ENCODE measurements at places on chromosomes 5 and 9. TPM values are rescaled to one million over a fixed set of nuclear protein-coding genes. Genes with fewer than 3 reads are reported as not detected.

KIAA1958 gene
- total RNA-seq, result 2.9 TPM

FCN2 gene
- total RNA-seq, result not detected

SLCO4C1 gene
- 0.09 TPM for total RNA-seq

DNA sequence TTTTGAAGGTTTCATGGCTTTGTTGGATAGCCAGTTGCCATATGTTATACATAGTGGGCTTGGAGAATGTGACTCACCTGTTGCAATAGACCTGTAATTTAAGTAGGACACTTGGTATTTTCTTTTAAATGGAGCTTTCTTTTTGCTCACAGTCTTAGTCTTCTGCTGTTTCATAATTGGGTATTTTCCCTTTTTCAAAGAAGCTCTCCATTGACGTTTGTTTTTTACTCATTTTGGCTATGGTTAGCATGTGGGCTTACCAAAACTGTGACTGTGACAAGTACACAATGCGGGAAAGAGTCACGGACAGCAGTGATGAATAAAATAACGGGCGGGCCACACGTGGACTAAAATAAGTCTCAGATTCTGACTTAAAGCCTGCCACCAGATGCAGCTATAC is 23.2 kb upstream of the RNF20 start:
- no peak for DNase-seq

- no peak for DNase-seq
Measured at GRCh38 chr5:159489779-159490178, 159.5 kb upstream of the IL12B start.

GRCh38 chr9:134223591-134224122 is 59.3 kb upstream of the RNU6ATAC start:
- no peak for DNase-seq

GRCh38 chr5:43236653-43237355 is 44.8 kb downstream of the NIM1K start:
- DNase-seq, result no peak

Measured in fibroblast of the aortic adventitia (primary cell).